ENCODE measurements at places on chromosomes 13 and 19. TPM values are rescaled to one million over a fixed set of nuclear protein-coding genes. Genes with fewer than 3 reads are reported as not detected.

IFNL1 gene
- not detected for total RNA-seq

PCSK4 gene
- 15.1 TPM for total RNA-seq

PSG6 gene
- not detected for total RNA-seq

TTC9B gene
- 0.63 TPM for total RNA-seq

TSSK6 gene
- 4.9 TPM for total RNA-seq

GRCh38 chr13:76351541-76352229 is 534.5 kb downstream of the KCTD12 start:
- DNase-seq: no peak

DNA sequence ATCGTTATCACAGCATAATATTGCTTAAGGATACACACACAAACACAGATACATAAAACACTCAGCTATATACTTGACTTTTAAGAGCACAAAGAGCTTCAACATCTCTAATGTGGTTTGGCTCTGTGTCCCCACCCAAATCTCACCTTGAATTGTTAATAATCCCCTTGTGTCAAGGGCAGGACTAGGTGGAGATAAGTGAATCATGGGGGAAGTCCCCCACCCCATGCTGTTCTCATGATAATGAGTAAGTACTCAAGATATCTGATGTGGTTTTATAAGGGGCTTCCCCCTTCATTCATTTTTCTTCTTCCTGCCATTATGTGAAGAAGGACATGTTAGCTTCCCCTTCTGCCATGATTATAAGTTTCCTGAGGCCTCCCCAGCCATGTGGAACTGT is 481.4 kb downstream of the PCDH9 start:
- no peak for DNase-seq

DNA sequence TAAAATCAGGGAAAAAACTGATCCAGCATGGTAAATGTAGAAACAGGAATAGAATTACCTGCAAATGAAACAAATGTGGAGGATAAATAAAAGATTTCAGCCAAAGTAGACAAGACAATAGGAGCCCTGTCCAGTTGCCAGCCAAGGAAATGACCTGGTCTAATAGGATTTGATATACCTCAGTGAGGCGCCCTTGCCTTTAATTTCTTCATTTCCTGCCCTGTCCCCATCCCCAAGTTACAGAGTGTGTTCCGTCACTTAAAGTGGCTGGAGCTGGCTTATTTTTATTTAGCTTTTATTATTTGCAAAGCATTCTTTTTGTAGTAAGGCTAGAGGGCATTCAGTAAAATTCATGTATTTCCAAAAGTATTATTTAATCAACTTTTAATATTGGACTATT is 1022.0 kb downstream of the EFNB2 start:
- no peak for DNase-seq

DNA sequence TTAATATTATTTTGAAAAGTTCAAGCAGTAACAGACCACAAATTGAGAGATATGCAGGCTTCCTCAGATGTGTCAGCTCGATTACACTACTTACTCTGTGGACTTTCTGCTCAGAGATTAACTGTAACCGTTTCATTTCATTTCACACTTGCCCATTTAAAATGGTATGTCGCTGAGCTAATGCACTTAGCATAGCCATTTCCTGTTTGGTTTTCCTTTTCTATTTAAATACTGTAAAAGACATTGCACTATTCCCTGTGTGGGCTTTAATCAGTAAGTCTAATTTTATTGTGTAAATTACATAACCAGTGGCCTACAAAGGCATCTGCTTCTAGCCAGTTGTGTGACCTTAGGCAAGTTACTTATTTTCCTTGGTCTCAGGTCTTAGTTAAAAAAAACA is 237.6 kb downstream of the LACC1 start:
- DNase-seq: peak; percentile 8

DNA sequence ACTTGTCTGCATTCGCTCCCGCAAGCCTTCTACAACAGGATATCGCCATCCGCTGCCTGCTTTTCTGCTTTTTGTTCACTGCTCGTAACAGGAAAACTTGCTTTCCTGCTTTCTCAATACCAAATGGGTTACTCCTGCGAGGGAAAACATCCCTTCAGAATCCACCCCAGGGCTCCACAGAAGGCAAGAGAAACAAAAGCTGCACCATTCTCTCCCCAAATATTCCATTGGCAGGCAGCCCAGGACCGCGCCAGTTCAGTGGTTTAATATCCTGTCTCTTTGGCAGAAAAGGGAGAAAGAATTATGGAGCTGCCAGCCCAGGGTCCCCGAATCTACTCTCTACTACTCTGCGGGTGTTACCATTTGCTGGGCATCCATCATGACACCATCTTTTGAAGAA is 84.7 kb upstream of the DOCK9 start:
- DNase-seq: no peak

- no peak for DNase-seq
Measured at GRCh38 chr13:68727798-68728197, 1379.8 kb upstream of the ATXN8OS start.

DNA sequence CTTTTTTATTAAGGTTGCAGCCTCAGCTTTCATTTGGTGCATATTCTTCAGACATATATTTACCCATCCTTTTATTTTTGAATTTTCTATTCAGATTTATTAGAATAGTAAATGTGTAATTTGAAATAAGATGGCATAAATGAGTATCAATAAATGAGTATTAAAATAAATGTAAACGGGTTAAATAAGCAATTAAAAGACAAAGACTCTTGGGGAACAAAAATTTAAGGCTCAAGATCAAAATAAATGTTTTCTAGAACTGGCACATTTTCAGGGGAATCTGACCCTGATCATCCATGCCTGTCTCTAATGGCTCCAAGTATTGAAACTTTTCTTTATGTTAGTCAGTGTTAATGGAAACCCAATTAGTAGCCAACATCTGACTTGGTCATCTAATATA is 3.0 kb downstream of the OR10H3 start:
- DNase-seq: no peak

- DNase-seq: peak; percentile 33
Measured at GRCh38 chr19:2227415-2228156, 8.5 kb downstream of the PLEKHJ1 start.

- DNase-seq: peak; percentile 29
Measured at GRCh38 chr13:41345914-41346589, 35.0 kb downstream of the NAA16 start.

- no peak for DNase-seq
Measured at GRCh38 chr13:43464578-43465264, 322.1 kb downstream of the ENOX1 start.

GRCh38 chr19:40273469-40274360 is 11.4 kb downstream of the AKT2 start:
- DNase-seq: no peak

- DNase-seq: no peak
Measured at GRCh38 chr19:40033989-40034560, 22.0 kb downstream of the ZNF780B start.
